Left hindlimb (tissue), 1 donor: ENCODE measurements at places on chromosomes 4 and X.

DNA sequence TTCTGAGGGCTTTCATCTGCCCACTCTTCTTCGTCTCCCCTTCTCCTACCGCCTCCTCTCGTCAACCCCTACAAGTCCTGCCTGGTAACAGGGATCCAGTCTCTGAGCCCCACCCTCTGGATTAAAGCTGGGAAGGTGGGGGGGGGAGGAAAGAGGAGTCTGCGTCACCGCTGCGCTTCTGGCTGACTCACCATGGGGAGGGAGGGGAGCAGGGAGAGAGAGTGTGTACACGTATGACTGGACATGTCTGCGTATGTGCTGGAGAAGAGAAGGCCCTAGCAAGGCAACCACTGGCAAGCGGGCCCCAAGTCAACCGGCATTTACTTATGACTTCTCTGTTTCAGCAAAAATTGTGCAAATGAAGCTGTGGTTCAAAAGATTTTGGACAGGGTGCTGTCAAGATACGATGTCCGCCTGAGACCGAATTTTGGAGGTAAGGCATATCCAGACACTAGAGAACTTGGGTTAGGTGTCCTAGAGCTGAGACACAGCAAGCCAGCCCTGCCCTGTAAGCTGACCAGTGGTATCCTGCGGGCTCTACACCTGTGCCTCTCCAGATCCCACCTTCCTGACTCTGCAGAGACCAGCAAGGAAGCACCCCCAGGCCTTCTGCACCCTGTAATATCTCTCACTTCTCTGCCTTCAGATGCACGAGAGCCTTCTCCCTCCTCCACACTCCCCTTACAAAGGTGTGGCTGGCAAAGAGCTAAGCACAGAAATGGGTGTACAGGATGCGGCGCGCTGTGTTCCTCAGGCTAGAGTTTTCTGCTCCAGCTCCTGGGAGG, 2.5 kb downstream of the GABRQ start:
- no peak for DNase-seq

DNA sequence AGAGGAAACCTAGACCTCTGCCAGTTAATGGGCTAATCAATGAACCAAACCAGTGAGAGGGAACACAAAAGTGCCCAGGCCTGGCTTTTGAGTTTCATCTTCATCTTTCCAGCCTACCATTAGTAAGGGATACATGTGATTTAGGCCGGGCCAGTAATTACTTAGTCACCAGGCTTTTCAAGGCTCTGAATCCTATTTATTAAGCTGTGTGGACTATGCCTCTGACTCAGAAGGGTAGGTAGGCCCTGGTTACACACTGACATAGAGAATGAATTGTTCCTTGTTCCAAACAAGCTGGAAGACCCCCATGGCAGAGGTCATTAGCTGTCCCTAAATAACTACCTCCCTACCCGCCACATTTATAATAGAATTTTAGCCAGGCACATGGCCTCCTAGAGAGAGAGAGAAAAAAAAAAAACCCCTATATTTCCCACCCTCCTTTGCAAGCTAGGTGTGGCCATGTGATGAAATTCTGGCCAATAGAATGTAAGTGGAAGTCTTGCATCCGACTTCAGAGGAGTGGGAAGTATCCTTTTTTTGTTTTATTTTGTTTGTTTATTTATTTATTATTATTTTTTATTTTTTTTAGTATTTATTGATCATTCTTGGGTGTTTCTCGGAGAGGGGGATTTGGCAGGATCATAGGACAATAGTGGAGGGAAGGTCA, 112.3 kb upstream of the BCOR start:
- no peak for DNase-seq

GRCh38 chr4:88737307-88737941, 39.8 kb upstream of the NAP1L5 start:
- DNase-seq = peak; percentile 58

- DNase-seq = no peak
Measured at GRCh38 chrX:56987741-56988140, 7.6 kb downstream of the SPIN3 start.

DNA sequence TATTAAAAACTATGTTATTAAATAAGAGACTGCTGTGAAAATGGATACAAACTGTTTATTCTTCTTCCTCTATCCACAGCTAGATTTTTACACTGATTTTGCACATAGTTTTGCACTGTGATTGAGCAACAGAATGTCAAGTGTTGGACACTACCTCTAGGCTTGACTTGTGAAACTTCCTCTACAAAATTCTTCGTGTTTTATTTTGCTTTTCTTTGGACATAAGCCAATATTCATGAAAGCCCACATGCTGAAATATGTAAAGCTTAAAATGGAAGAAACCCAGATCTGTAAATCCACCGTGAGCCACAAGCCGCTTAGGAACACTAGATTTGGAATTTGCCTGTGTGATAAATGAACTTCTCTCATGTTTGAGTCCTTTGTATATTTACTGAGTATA, 849.4 kb downstream of the FSTL5 start:
- DNase-seq = no peak
